ENCODE measurements at places on chromosomes 6 and 20.

DNA sequence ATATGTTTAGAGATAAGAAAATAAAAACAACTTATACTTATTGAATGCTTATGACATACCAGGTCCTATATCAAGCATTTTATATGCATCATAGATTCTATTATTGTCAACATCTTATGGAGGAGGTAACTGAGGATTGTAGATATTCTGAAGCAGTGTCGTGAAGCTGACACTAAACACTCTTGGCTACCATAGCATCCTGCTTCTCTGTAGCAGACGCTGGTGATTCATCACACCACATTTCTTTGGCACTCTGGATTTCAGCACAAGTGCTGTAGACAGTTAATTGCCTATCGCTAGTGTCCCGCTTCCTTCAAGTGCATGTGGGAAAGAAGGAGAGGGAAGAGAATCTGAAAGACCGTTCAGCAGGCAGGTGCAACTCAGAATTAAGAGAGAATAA is 317.1 kb downstream of the PLCB1 start:
- DNase-seq, result no peak

DNA sequence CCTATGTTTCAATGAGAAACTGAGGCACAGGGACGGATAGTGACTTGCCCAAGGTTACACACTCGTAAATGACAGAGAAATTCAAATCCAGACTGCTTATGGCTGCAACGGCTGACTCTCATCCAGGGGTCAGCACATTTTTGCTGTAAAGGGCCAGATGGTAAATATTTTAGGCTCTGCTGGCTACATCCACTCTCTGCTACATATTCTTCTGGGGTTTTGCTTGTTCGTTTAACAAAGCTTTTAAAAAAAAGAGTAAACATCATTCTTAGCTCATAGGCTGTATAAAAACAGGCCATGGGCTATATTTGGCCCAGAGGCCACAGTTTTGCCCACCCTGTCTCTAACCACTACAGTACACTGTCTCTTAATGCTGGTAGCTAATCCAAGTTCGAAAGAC is 103.4 kb downstream of the PREX1 start:
- no peak for DNase-seq

DNA sequence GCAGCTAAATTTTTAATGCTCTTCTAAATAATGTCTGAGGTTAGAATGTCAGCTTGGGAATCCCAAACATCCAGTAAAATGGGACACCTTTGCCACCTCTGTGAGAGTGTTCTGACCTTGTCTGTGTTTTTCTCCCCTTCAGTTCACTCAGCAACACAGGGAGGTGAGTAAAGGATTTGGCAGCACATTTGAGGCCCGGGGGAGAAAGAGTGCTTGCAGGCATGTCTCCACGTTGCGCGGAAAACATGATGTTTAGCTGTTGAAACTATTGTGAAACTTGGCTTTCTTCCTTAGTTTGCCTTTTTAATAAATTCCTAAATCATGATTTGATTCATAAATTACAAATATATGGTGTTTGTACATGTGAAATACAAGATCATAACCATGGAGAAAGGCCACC is 707.8 kb upstream of the FLRT3 start:
- DNase-seq, result no peak

- DNase-seq, result no peak
Observed at GRCh38 chr20:36074983-36075382, 79.6 kb upstream of the EPB41L1 start.

- no peak for DNase-seq
Observed at GRCh38 chr6:136609873-136610706, 59.9 kb upstream of the MAP7 start.

DNA sequence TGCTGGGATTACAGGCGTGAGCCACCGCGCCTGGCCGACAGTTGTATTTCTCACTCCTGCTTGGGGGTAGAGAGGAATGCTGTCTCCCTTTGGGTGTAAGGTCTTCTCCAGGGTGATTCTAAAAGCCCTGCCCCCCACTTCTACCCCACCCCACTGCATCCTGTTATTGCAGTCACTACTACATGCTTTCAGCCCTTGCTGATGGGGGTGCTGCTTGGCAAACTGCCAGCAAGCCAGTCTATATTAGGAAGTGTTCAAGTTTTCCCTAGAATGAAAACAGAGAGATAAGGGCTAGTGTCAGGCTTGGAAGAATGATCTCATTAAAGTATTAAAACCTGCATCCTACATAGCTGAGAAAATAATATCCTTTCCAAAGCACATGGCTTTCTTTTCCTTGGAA is 31.3 kb downstream of the TTI1 start:
- DNase-seq, result no peak

- no peak for DNase-seq
Observed at GRCh38 chr6:152232501-152233151, 404.5 kb downstream of the SYNE1 start.

DNA sequence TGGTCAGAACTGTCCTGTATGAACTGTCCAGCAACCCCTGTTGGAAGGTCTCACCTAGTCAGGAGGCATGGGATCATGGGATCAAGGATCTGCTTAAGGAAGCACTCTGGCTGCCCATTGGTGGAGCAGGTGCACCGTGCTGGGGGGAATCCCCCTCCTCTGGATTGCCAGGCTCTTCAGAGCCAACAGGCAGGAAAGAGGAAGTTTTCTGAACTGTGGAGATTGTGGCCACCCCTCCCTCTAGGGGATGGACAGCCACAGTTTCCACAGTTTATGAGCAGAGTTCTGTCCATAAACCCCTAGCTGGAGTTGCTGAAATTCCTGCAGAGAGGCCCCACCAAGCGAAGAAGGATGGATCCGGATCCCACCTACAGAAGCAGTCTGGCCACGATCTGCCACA is 13.0 kb upstream of the HLA-DQB1 start:
- no peak for DNase-seq

DNA sequence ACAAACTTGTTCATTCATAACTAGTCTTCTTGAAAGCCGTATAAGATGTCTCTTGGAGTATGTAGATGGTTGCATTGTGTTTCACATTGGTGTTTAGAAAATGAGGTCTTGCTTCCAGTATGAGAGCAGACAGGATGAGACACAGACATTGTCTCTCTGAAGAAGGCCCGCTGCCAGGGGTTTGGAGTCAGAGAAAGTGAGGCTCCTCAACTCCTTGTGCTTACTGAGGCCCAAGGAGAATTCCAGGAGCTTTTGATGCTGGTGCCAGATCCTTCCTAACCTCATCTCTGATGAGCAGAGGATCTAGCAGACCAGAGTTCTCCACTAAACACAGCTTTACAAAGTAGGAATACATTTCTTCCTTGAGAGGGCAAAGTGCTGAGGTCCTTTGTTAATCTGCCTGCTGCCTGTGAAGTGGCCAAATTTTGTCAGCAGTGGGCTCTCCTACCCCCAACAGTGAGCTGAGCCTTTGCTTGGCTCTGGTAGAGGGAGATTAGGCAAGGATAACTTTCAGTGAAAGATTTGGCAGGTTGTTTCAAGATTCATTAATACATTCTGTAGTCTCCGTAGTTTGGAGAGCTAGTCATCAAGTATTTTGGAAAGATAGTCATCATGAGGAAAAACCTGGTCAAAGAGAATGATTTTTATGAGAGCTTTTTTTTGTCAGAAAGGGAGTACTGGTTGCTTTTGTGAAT is 9.7 kb downstream of the MAPRE1 start:
- no peak for DNase-seq

Data from memory B cell (primary cell).